ENCODE measurements at places on chromosomes 16 and 17.

DNA sequence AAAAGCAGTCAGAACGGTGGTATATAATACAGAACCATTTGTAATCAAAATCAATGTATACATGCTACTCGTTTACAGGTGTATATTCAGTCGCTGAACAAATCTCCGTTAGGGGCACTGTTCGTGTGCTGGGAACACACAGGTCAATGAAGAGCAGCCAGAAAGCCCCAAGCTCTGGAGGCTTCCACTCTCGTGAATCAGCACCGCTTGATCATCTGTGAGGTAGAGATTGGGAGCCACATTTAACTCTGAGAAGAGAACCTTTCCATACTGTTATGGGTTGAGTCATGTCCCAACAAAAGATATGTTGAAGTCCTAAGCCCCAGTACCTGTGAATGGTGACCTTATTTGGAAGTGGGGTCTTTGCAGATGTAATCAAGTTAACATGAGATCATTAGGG, 5.4 kb upstream of the CYTH1 start:
- no peak for DNase-seq

- DNase-seq, result no peak
Measured at GRCh38 chr17:14211246-14211645, 25.4 kb downstream of the CDRT15 start.

- no peak for DNase-seq
Measured at GRCh38 chr16:15976929-15977637, 27.7 kb downstream of the ABCC1 start.

DNA sequence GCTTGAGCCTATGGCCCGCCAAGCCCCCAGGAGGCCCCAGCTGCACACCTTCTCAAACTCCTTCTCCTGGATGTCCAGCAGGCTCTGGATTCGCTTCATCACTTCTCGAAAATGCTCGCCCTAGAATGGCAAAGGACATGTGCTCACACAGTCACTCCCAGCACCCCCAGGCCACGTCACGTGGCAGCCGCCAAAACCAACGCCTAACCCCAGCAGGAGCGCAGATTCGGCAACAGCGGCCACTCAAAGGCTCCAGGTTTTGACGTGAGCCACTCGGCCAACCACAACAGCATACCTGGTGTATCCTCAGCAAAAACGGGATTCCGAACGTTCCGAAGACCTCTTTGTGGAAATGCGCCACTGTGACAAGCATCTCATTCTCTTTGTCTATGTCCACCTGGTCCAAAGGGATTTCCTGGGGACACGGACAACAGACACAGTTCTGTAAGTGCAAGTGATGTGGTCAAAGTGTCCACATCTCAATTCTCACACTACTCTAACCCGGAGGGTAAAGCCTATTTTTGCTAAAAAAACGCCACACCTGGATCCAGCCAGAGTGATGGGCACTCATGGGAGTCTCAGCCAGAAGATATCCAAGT, 12.7 kb downstream of the LITAFD start:
- DNase-seq, result no peak

DNA sequence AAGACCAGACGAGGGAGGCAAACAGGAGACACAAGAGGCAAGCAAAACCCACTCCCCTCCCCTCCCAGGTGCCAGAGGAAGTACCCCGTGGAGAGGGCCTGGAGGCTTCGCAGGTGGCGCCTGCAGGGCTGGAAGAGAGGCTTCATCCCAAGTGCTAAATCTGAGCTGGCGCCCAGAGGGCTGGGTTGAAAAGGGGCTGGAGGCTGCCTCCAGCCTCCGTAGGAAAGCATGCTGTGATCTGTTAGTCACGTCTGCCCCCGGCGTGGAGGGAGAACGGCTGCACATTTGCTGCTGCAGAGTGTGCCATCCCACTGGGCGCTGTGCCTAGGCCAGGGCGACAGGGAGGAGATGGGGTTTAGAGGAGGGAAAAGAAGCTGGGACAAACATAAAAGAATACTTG, 16.9 kb downstream of the RPH3AL start:
- DNase-seq, result no peak

GRCh38 chr16:68235108-68235886, 630 bp downstream of the ESRP2 start:
- DNase-seq, result no peak
